ENCODE measurements at places on chromosomes 6 and 20. TPM values are rescaled to one million over a fixed set of nuclear protein-coding genes. Genes with fewer than 3 reads are reported as not detected.

DNA sequence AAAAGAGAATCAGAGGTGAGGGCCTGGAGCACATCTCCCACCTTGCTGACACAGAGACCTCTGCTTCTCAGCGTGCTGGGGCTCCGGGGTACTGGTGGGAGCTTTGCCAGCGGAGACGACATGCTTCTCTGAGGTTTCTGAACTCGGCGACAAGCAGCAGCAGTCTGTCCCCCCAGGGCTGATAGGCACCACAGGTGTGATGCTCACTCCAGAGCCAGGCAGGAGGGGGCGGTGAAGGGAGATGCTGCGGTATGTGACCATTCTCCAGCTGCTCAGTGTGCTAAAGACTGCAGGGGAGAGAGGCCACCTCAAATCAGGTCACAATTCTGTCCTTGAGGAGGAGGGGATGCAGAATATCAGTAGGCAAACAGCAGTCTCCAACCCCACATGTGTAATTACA, 219.9 kb downstream of the ALDH8A1 start:
- no peak for DNase-seq

GRCh38 chr6:100906325-100906724, 25.2 kb upstream of the ASCC3 start:
- peak; percentile 14 for DNase-seq

DNA sequence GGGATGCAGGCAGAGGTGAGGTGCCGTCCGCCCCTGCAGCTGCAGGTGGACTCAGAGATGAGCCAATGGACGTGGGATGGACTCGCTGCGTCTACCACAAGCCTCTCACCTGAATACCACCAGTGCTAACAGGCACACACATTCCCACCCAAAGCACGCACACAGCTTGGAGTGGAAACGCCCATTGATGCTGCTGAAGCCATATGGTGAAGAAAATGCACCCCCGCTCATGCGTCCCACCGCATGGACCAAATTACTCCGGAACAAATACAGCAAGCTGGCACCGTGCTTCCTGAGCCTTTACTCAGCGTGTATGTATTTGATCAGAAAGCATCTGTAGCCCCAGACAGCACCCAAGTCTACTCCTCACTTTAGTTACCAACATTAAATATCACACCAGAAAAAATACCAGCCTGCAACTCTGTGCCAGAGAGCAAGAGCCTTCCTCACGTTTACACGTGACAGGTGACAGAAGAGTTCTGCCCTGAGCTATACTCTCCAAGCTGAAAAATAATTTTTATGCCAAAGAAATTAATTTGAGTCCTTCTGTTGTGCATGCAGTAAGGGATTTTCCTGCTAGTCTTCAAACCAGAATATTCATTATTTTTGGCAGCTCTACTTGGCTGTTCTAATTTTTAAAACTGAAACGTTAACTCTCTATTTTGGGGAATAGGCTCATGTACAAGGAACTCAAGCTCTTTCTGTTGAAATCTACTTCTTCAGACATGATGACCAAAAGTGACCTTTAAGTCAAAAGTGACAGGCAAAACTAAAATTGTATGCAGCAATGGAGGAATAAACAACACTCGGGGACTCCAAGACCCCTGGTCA, 58.2 kb upstream of the SYNDIG1 start:
- DNase-seq: no peak

DNA sequence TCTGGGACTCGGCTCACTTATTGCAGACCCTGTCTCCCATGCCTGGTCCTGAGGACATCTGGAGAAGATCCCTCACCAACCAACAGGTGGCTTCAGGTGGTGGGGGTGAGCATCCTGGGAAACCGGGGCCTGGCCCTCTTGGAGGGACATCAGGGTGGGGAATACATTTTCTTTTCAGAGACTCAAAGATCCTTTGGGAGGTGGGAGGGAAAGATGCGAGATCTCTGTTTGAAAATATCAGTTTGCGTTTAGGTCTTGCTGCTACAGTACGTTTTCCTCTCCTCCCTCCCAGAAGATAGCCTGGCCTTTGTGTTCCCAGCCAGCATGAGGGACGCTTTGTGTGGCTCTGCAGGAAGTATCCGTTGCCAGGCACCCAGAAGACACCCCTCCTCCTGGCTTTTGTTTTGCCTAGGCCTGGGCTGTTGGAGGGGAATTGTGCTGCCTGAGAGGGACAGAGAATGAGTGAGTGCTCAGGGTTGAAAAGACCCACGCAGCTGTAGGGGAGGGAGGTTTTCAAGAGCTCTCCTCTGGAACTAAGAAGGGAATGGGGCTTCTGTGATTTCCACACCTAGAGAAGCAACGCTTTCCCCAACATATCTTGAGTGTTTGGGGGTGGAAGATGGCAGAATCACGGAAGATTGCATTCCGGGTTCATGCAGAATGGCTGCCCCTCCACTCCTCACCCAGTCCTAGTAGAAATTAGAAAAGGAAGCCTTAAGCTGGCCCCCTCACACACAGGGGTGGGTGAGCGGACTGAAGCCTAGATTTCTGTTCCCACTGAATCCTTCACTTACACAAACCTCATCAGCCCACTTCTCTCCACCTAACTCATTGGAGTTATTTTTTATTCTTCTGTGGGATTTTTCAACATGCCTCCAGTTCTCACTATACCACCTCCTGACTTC, 22.0 kb upstream of the SLC2A12 start:
- no peak for DNase-seq

DNA sequence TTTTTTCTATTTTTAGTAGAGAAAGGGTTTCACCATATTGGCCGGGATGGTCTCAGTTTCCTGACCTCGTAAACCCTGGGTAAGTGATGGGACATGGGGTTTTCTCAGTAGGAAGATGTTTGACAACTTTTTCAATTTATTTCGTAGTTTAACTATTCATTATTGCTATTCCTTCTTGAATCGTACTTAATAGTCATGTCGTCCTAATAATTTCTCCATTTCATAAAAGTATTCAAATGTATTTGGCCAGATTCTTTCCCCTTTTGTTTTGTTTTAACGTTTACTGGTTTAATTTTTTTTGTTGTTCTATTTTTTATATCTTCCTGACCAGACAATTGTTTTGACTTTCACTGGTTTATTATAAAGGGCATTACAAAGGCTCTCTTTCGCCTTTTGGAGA, 16.3 kb downstream of the GPX5 start:
- no peak for DNase-seq

GRCh38 chr20:31712112-31712553, 10.5 kb downstream of the BCL2L1 start:
- DNase-seq: no peak

RSPO3 gene
- total RNA-seq: 1.2 TPM
